Type B pancreatic cell (in vitro differentiated cells): ENCODE measurements at places on chromosomes 5 and 9. TPM values are rescaled to one million over a fixed set of nuclear protein-coding genes. Genes with fewer than 3 reads are reported as not detected.

DNA sequence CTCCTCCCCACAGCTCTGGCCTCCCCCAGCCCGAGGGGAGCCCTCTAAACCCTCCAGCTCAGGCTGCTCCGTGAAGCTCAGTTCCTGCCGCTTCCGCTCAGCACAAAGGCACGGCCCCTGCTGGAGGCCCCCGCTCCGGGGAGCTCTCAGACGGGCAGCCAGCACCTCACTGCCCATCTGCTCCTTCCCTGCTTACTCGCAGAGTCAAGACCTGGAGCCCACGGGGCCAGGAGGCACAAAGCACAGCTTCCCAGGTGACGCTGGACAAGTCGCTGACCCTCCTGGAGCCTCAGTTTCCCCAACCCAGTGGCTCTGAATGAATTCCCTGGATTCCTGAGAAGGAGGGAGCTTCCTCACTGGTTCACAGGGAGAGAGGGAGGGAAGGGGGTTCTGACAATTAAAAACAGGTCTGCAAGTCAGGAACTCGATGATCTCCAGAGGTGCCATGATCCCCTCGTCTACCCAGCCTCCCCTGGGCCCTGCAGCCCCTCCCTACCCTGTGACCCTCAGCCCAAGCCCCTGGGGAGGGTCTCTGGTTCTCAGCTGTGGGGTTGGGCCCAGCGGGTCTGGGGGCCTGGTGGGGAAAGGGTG is 36.2 kb downstream of the VAV2 start:
- peak overlapping the region; percentile 77 for H3K4me3 ChIP-seq
- H3K27me3 ChIP-seq, result no peaks in the 10 kb centered on the region
- no peak for DNase-seq

DNA sequence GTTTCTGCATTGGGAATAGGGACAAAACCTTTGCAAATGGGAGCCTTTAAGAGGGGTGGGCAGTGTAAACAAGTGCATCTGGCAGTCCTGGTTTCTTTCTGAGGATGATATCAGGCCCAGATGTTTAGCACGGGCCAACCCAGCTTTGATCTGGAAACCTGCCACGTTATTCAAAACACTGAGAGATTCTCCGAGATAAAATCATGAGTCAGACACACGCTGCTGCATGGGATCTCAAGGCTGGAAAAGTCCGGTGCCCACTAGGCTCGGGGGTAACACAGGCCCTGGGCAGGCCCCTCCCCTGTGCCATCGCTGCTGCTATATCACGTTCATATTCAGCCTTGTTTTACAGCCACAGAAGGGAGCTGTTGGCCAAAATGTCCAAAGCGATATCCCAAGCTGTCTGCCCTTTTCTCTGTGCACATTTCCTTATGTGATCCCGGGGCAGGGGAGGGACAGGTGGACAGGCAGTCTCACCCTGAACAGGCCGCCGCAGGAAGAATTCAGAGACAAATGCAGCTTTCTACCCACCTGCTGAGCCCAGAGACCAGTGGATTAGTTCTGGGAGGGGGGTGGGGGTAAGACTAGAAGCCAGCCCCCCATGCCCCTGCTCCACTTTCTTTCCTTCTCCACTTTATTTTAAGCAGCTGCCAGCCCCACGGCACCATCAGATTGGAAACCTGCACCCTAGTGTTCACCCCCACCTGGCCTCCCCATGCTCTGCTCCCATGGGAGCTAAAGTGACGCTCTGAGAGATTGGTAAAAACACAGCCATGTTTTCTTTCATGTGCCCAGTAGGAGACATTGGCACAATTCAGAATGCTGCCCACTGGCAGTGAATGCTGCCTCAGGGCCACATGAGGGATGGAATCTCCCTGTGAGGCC is 63.1 kb downstream of the TMOD1 start:
- H3K27me3 ChIP-seq, result peaks cover 8% of the 10 kb centered on the region
- H3K27ac ChIP-seq, result no peak overlapping the region
- H3K4me1 ChIP-seq, result peaks cover 6% of the 10 kb centered on the region
- no peaks in the 10 kb centered on the region for H3K36me3 ChIP-seq

DNA sequence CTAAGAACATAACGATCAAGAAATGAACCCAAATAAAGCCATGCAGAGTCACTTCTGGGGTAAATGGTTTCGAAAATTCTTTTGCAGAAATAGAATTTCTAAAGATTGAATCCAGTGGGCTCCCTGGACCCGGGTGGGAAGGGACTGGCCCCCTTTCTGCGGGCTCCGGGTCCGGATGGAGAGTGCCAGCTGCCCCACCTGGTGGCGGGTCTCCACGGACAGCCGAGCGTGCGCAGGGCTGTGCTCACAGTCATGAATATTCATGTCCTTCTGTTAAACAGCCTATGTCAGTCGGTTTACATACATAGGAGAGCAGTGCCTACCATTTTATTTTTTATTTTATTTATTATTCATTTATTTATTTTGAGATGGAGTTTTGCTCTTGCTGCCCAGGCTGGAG is 4.7 kb upstream of the PPP1R26 start:
- H3K27me3 ChIP-seq, result peaks cover 4% of the 10 kb centered on the region
- H3K4me3 ChIP-seq, result no peak overlapping the region
- DNase-seq, result no peak
- no peak overlapping the region for H3K27ac ChIP-seq

DNA sequence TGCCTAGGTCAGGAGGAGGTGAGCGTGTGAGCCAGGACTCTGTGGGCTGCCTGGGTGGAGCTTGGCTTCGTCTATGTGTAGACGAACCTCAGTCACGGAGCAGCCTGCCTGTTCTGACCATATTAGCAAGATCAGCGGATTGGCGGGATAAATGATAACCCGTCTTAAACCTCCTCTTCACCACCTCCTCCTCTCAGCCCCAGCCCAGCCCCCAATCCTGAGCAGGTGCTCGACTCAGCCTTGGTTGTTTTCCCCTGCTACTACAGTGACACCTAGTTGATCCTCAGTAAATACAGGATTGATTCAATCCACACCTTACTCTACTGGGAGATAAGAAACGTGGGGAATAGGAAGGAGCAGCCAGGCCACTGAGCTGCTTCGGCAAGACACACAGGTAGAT is 286.1 kb downstream of the IRX2 start:
- H3K4me1 ChIP-seq, result peaks cover 6% of the 10 kb centered on the region
- no peak overlapping the region for H3K4me3 ChIP-seq
- no peaks in the 10 kb centered on the region for H3K36me3 ChIP-seq
- no peak for DNase-seq
- peaks cover 63% of the 10 kb centered on the region for H3K27me3 ChIP-seq

GRCh38 chr5:176642675-176643490 is 4.4 kb upstream of the TSPAN17 start:
- peaks cover 5% of the 10 kb centered on the region for H3K4me1 ChIP-seq
- DNase-seq, result no peak
- H3K27ac ChIP-seq, result no peak overlapping the region
- no peaks in the 10 kb centered on the region for H3K36me3 ChIP-seq

DNA sequence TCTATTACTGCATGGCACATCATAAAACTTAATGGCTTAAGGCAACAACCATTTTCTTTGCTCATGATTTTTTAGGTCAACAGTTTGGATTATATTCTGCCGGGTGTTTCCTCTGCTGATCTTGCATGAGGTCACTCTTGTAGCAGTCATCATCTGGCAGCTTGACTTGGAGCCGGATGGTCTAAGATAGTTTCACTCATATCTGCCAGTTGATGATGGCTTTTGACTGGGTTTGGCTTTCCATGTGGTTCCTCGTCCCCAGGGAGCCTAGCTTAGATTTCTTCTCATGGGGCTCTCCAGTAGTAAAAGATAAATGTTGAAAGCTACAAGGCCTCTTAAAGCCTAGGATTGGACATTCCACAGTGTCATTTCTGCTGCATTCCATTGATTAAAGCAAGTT is 27.4 kb downstream of the LNPEP start:
- no peak overlapping the region for H3K27ac ChIP-seq
- H3K27me3 ChIP-seq, result no peaks in the 10 kb centered on the region
- no peak overlapping the region for H3K4me3 ChIP-seq
- H3K36me3 ChIP-seq, result peaks cover 3% of the 10 kb centered on the region
- H3K4me1 ChIP-seq, result peaks cover 24% of the 10 kb centered on the region

DNA sequence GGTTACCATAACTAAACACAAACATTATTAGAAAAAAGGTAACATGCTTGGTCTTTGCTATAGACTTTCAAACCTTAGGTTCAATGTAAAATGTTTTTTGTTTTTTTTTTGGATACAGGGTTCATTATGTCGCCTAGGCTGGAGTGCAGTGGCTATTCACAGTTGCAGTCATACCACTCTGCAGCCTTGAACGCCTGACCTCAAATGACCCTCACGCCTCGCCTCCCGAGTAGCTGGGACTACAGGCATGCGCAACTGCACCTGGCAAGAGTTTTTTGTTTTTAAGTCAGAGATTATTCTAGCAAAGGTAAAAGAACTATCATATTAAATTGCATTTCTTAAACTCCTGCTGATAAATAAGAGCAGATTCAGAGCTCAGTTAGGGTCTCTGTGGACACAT is 55.1 kb upstream of the NR5A1 start:
- H3K27ac ChIP-seq, result no peak overlapping the region
- no peak overlapping the region for H3K4me3 ChIP-seq
- H3K36me3 ChIP-seq, result peaks cover 3% of the 10 kb centered on the region
- DNase-seq, result no peak
- H3K27me3 ChIP-seq, result no peaks in the 10 kb centered on the region

RAI14 gene
- total RNA-seq, result 83.1 and 102 TPM in 2 replicates

WWC1 gene
- total RNA-seq, result 80.1 and 183 TPM in 2 replicates
